ENCODE measurements at places on chromosomes 7 and 10.

GRCh38 chr7:117755136-117755535 is 118.1 kb downstream of the CTTNBP2 start:
- no peak for DNase-seq

GRCh38 chr10:114751856-114752255 is 69.7 kb upstream of the FHIP2A start:
- no peak for DNase-seq

- no peak for DNase-seq
Measured at GRCh38 chr7:17427924-17428323, 129.5 kb downstream of the AHR start.

DNA sequence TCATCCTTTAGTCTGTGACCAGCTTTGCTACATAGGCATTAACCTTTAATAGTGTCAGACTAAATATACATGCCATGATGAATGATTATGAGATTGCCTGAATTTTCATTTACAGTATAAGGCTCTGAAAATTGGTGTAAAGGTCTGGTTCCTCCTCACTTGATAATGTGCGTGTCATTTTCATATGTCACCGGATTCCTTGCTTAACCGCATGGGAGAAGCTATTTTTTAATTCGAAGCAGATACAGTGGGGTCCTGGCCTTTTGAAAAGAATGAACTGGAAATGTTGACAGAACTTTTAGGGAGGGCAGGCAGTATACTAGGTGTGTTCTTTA is 192.4 kb upstream of the SH2B2 start:
- no peak for DNase-seq

GRCh38 chr7:92584953-92585352 is 5.2 kb downstream of the FAM133B start:
- no peak for DNase-seq

GRCh38 chr7:33310546-33310945 is 181.2 kb downstream of the BBS9 start:
- no peak for DNase-seq

GRCh38 chr10:117948493-117948892 is 98.2 kb downstream of the RAB11FIP2 start:
- no peak for DNase-seq

DNA sequence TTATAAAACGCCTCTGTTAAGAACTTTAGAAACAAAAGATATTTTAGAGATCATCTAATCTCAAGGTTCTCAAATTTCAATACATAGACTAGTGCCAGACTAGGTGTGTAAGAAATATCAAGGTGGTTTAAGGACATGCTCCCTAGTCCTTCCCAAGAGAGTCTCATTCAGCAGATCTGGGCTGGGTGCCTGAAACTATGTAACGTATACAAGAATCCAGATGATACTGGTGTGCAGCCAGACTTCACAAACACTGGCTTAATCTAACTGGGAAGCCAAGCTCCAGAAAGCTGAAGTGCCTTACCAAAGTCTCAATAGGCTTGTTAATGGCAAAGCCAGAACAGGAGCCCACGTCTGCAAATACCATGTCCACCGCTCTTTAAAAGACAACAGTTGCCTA is 105.0 kb upstream of the AMPH start:
- DNase-seq: no peak

- no peak for DNase-seq
Measured at GRCh38 chr10:13739183-13739582, 152.4 kb downstream of the PRPF18 start.

DNA sequence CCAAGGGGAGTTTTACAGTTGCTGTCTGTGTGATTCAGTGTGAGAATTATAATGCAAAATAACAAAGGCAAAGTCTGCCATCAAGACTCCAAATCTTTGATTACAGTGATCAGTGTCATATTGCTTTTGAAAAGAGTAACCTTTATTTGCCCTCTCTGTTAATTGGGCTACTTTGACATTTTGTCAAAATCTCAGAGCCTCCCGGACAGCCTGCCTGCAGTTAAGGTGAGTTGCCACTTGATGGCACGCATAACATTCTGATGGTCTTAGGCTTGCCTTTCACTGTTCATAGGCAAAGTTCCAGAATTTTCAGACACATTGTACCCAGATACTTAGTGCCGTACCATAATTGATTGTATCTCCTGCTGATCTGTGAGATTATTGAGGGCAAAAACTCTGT is 253.5 kb downstream of the ABCA13 start:
- no peak for DNase-seq

GRCh38 chr10:43216931-43217562 is 49.8 kb downstream of the RASGEF1A start:
- DNase-seq: no peak

- DNase-seq: no peak
Measured at GRCh38 chr10:58322072-58322834, 12.6 kb upstream of the UBE2D1 start.

DNA sequence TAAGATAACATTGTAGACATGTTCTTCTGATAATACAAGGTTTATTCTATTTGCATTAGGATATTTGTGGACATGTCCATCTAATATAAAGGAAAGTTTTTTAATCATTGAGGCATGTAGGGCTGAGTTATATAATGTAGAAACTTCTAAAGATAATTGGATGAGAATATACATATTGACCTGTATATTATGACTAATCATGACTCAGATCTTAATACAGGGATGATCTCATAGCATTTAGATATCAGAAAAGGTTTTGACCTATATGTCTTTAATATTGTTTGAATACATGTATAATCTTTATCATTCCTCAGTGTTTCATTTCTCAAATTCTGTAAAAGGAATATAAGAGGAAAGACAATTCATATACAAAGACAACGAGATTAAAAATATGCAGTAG is 39.2 kb downstream of the CD36 start:
- DNase-seq: no peak

- DNase-seq: no peak
Measured at GRCh38 chr10:99815621-99816020, 33.2 kb downstream of the ABCC2 start.

GRCh38 chr10:95247881-95248583 is 42.8 kb downstream of the PDLIM1 start:
- no peak for DNase-seq

DNA sequence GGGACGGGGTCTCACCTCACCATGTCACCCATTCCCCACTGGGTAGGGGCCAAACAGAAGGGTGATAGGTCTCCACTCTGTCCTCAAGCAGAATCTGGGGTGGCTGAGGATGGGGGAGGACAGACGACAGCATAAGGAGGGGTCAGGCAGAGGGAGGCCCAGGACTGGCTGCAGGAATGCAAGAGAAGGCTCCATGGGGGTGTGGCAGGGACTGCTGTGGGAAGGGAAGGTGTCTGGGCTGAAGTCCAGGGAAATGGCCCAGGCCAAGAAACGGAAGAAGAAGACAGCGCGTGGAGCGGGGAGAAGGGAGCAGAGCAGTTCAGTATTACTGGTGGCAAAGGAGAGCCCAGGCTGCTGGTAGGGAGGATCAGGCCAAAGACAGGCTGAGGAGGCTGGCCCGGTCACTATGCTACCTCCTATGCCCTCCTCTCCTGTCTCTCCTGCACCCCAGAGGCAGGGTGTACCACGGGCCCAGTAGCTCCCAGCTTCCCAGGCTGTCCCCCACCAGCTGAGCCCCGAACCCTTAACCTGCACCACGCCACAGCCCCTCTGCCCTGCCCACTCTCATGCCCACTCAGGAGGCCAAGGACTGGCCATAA is 60.9 kb downstream of the GRB10 start:
- DNase-seq: no peak

- no peak for DNase-seq
Measured at GRCh38 chr7:8189625-8190024, 72.3 kb downstream of the ICA1 start.

- no peak for DNase-seq
Measured at GRCh38 chr10:31158011-31158658, 126.5 kb upstream of the ZNF438 start.

- no peak for DNase-seq
Measured at GRCh38 chr10:14553448-14553847, 221.2 kb downstream of the FAM107B start.

DNA sequence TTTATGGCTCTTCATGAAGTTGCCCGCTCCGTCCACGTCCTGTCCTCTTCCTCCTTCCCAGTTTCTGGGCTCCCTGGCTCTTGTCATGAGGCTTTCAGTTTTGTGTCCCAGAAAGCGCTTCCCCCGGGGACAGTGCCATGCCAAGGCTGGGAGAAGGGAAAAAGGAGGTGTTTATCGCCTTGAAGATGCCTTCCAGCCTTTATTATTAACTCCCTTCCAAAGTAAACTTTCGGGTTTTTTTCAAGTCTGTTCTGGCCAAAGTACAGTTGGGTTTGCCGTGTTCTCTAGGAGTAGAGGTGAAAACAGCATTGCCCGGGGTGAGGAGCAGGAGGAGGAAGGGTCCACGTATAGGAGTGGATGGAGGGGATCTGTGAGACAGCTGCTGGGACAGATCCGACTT is 117.2 kb downstream of the CUX1 start:
- no peak for DNase-seq

- no peak for DNase-seq
Measured at GRCh38 chr7:4113976-4114375, 568.1 kb upstream of the FOXK1 start.

- DNase-seq: no peak
Measured at GRCh38 chr7:72441791-72442190, 29.7 kb upstream of the CALN1 start.

DNA sequence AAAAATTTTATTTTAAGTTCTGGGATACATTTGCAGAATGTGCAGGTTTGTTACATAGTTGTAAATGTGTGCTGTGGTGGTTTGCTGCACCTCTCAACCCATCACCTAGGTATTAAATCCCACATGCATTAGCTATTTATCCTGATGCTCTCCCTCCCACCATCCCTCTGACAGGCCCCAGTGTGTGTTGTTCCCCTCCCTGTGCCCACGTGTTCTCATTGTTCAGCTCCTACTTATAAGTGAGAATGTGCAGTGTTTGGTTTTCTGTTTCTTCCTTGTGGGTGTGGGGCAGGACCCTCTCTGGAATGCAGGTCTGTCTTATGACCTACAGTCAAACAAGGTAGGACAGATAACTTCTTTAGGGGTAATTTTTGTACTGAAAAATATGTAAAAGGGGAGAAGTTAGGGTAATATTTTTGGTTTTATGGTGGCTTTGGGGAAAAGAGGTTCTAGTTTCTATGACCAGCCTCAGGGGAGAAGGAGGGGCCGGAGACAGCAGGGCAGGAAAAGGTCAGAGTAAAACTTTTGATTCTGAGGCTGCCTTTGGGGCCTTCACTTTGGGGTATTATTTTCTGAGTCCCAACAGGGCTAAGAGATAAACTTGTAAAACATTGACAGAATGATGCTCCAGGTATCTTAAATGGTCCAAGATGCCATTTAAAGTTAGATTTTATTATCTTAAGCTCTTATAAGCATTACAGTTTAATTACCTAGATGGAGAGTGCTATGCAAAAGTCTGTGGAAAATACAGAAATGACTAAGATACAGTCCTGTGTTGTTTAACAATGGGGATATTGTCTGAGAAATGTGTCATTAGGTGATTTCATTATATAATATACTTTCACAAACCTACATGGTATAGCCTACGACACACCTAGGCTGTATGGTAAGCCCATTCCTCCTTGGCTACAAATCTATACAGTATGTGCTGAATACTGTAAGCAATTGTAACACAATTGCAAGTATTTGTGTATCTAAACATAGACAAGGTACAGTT is 354.8 kb downstream of the ABCA13 start:
- DNase-seq: no peak

DNA sequence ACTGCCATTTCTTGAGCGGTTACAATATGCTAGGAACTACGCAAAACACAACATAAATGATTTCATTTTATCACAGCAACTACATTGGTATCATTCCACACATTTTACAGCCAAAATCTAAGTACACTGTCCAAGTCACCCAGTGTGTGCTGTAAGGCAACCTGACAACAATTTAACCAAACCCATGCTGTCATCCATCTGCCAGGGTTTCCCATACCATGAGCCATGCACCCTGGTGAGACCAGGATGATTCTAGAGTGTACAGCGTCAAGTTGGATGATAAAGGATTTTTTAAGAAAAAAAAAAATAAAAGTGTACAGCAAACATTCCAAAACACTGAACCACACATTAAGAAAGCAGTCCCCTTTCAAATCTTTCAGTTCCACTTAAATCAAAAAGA is 52.9 kb downstream of the PIK3AP1 start:
- DNase-seq: no peak

DNA sequence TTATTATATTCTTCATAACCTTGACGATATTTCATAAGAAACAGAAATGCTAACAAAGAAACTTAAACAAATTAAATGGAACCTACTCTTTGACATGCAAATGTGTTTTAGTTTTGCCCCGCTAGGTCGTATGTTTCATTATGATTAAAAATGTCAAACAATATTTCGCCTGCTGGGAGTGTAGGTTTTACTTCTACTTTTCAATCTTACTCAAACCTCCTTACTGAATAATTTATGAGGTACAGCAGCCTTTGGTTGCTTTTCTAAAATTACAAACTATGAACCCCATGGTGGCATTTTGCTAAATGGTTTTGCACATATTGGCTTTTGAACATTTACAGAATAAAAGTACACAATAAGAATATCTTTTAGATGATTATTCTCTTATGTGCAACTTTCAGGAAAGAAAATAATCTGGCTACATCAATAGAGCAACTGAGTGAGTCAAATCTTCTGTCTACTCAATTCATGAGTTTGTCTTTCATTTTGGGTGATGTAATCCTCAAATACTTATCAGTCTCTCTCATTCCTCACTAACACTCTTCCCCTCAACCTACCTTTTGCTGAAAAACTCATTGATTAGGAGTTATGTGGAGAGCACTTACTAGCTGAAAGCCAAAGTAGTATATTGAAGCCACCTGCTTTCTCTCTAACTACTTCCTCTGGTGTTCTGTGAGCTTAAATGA is 1226.4 kb downstream of the XPNPEP1 start:
- DNase-seq: no peak

DNA sequence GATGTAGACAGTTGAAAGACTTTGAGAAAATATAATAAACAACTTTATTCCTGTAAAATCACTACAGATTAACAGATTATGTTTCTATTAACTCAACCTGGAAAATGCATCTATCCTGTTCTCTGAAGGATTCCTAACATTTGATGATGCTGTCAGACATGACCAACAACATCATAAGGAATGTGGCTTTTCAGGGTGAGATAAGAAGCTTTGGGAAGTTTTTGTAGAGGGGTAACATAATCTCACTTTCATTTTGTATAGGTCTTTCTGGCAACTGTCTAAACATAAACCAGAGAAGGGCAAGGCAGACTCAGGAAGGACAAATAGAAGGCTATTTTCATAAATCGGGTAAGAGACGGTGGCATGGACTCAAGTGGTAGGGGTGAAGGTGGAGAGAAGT is 112.2 kb downstream of the TES start:
- DNase-seq: no peak

- no peak for DNase-seq
Measured at GRCh38 chr7:102004848-102005247, 187.4 kb downstream of the CUX1 start.

DNA sequence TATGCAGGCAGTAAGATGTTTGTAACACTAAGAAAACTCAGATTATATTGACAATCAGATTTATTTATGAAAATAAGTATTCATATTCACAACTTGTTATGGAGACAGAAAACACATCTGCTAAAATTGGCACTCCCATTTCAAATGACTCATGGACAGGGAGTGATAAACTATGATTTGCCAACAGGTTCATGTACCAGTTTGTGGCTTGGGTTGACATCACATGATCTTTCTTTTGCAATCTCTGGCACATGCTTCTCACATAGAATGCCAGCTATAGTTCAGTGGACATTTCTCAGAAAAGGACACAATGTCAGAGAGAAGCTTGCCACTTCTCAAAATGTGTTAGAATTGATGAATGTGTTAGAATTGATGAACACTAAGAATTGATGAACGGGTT is 663.2 kb upstream of the ANKRD30A start:
- no peak for DNase-seq

GRCh38 chr10:67668448-67668847 is 27.5 kb downstream of the CTNNA3 start:
- no peak for DNase-seq

GRCh38 chr10:33454554-33454953 is 120.1 kb upstream of the NRP1 start:
- no peak for DNase-seq
